Stimulated activated CD4-positive, alpha-beta T cell treated with anti-CD3 and anti-CD28 coated beads, Interleukin-15, amount 100 ng/mL, for 48 hours (primary cell): ENCODE measurements at places on chromosomes 12 and 14.

- no peak for DNase-seq
Observed at GRCh38 chr12:95625012-95625411, 73.7 kb upstream of the USP44 start.

DNA sequence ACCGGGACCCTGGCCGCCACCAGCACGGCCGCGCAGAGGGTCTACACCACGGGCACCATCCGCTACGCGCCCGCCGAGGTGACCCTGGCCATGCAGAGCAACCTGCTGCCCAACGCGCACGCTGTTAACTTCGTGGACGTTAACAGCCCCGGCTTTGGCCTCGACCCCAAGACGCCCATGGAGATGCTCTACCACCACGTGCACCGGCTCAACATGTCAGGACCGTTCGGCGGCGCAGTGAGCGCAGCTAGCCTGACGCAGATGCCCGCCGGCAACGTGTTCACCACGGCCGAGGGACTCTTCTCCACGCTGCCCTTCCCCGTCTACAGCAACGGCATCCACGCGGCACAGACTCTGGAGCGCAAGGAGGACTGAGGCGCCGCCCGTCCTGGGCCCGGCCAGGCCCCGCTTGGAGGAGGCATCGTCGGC is 150.1 kb downstream of the EGLN3 start:
- no peak for DNase-seq

GRCh38 chr12:53857666-53858065 is 81.0 kb upstream of the HOXC13 start:
- no peak for DNase-seq

- no peak for DNase-seq
Observed at GRCh38 chr14:39268393-39268792, 34.7 kb downstream of the MIA2 start.

- no peak for DNase-seq
Observed at GRCh38 chr12:91191513-91192111, 9.0 kb upstream of the DCN start.

- no peak for DNase-seq
Observed at GRCh38 chr12:10235761-10236631, 23.3 kb downstream of the GABARAPL1 start.

- DNase-seq: no peak
Observed at GRCh38 chr14:31510855-31511254, 23.0 kb upstream of the GPR33 start.

- peak; percentile 43 for DNase-seq
Observed at GRCh38 chr12:121668750-121669520, 519 bp downstream of the MORN3 start.

DNA sequence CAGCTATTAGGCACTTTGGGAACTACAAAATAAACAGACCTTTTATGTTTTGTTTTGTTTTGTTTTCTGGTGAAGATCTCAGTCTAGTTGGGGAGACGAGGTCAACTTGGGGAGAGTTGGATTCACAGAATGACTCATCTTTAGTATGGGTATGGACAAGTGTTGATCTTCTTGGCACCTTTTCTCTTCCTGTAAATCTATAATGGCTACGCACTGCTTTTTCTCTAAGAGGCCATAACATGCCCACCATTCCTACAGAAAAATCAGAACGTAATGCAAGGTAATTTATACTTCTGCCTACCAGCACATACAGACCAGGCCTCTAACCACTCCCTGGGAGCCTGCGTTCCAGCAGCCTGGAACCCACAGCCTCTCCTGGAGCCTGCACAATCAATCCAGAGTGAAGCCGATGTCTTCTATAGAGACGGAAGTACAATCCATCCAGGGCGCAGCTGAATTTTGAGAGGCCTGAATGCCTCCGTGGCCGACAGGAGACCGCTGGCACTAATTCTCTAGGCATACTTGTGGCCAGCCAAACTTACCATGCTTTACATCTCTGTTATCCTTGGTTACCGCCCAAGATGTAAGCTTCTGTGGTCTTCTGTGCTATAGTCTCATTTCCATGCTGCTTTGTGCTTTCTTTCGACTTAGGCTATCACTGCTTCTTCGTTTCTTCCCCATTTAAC is 717 bp downstream of the PPHLN1 start:
- no peak for DNase-seq

- DNase-seq: no peak
Observed at GRCh38 chr12:98421316-98421715, 94.1 kb upstream of the TMPO start.

GRCh38 chr12:64392221-64392620 is 1.7 kb upstream of the C12orf56 start:
- no peak for DNase-seq

- DNase-seq: no peak
Observed at GRCh38 chr12:103762473-103762872, 78.6 kb downstream of the NT5DC3 start.

DNA sequence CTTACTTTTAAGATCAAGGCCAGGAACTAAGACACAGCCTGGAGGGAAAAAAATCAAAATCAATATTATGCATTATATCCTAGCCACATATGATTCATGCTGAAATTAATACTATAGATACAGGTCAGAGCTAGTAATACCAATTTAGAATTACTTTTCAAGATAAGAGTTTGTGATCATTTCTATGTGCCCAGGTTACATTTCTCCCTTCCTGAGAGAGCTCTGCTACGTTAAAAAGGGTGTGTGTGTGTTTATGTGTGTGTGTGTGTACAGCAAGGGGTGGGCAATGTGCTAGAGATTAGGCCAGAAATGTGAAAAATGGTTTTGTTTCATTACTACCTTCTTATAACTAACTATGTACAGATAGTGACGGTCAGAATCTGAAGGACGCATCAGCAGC is 223.9 kb upstream of the FLRT2 start:
- no peak for DNase-seq

DNA sequence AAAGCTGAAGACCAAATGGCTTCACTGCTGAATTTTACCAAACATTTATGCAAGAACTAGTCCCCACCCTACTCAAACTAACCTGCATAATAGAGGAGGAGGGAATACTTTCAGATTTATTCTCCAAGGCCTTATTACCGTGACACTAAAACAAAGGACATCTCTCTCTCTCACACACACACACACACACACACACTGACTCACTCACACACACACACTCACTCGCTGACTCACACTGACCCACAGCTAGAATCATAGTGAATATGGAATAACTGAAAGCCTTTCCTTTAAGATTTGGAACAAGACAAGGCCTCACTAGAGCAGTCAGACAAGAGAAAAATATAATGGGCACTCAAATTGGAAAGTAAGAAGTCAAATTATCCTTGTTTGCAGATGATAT is 1014.1 kb downstream of the TMTC2 start:
- DNase-seq: no peak

DNA sequence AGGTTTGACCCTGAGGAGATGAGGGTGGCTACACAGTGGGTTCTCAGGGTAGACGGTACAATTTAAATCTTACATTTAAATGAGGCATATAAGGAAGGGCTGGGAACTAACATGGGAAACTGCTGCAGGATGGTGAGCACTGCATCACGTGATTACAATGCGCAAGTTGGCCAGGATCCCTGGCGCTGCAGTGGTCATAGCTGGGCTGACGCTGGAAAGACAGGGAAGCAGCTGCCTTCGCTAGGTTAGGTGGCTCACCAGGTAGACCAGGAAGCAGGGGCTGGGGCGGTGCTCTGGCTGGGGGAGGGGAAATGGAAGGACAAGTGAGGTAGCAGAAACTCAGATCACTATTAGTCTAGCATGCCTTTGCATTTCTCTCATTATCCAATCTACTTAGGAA is 149.9 kb downstream of the FOXN3 start:
- DNase-seq: no peak

DNA sequence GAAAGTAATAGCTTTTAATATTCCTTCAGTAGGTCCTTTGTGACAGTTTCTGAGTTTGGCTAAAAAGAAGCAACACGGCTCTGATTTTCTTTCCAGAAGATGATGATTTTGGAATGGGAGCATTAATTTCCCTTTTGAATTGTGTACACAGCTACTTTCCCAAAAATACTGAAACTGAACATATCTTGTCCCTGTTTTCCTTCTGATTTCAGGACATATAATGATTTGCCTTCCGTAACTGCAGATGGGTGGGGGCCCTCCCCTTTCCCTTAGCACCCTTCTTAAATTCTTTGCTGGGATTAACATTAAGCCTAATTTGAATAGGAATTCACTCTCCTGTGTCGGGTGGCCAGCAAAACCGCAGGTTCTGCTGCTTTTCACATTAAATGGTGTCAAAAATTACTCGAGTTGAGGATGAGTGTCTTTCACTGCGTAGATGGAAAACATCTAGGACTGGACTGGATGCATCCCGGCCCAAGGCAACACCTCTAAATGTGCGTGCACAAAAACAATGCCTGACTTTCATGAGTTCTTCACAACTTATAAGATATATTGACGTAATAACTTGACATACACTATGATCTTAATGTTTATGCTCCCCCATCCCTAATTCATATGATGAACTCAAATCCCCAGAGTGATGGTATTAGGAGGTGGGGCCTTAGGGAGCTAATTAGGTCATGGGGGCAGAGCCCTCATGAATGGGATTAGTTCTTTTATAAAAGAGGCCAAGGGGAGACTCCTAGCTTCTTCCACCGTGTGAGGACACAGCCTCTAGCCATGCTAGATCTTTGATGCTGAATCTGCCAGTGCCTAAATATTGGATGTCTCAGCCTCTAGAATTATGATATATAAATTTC is 158.1 kb downstream of the AEBP2 start:
- no peak for DNase-seq

DNA sequence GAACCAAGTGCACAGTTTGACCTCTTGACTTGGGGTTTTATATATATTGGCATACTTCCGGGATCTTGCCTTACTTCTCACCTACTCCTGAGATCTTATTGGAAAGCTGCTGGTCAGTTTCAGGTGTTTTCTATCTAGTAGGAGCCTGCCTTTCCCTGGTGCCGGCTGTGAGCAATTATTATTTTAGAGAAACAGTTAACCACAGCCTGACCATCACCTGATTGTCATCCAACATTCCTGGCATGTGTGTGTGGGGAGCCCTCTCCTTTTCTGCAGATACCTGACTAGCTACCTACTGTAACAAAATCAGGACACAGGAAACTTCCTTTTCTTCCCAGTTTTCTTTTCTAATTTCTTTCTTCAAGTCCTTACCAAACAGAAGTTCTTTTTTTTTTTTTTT is 220.4 kb downstream of the ATP23 start:
- DNase-seq: no peak

DNA sequence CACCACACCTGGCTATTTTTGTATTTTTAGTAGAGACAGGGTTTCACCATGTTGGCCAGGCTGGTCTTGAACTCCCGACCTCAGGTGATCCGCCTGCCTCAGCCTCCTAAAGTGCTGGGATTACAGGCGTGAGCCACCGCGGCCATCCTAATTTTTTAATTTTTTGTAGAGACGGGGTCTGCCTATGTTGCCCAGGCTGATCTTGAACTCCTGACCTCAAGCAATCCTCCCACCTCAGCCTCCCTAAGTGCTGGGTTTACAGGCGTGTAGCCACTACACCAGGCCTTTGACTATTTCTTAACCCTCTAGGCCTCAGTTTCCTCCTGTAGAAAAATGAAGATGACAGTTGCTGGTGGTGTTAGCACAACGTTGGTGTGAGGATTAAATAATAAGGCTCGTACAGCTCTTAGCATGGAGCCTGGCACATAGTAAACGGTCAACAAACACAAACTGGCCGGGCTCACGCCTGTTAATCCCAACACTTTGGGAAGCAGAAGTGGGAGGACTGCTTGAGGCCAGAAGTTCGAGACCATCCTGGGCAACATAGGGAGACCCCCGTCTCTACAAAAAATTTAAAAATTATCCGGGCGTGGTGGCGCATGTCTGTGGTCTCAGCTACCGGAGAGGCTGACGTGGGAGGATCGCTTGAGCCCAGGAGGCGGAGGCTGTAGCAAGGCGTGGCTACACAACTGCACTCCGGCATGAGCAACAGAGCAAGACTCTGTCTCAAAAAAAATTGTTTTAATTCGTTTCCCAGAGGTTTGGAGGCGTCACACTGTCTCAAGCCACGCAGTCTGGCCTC is 979 bp downstream of the DDX54 start:
- DNase-seq: no peak

DNA sequence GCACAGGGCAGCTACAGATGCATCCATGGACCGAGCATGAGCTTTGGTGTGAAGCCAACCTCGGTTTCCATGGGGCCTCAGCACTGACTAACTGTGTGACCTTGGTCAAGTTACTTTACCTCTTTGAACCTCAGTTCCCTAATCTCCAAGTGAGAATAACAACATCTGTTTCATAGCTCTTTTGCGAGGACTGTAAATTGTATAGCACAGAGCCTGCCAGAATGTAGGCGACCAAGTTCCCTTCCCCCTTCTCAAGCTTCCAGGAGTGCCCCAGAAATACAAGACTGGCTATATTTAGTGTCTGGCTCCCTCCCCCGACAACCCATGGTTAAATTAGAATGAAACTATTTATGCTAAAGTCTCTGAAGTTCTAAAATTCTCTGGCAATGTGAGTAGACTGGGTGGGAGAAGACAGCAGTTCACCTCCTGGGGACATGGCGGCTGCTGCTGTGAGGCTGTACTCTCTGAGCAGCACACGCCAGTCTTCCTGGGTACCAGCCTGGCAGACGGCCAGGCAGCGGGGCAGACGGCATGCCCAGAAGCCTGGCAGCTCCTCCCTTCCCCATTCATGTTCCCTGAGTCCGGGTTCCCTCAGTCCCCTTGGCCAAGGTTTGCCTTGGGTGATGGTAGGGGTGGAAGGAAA is 22.0 kb upstream of the TMED10 start:
- DNase-seq: no peak

GRCh38 chr12:104354868-104355570 is 51.5 kb downstream of the EID3 start:
- no peak for DNase-seq

DNA sequence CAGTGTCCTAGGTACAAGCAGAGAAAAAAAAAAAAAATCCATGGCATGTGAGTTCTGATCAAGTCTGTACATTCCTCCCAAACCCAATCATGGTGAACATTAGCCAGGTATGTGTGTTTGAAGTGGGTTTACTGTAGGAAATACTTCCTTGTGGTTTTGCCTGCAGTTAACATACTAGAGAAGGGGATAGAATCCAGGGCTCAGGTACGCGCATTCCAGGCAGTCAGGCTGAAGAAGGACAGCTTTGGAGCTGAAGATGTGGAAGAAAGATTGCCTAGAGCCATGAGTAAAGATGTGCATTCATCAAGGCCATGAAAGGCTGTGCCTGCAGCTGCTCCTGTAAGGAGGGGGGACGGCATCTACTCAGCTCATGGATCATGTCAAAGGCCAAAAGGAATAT is 88.2 kb upstream of the NTF3 start:
- no peak for DNase-seq

DNA sequence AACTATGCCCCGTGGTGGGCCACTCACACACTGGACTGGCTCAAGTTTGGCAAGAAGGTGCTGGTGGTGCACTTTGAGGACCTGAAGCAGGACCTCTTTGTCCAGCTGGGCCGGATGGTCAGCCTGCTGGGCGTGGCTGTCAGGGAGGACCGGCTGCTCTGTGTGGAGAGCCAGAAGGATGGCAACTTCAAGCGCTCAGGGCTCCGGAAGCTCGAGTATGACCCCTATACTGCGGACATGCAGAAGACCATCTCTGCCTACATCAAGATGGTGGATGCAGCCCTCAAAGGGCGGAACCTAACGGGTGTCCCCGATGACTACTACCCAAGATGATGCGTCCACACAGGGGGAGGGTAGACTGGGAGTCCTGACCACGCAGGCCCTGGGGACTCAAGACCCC is 91.1 kb downstream of the CMKLR1 start:
- no peak for DNase-seq
